Activated T-cell treated with anti-CD3 and anti-CD28 coated beads, Interleukin-2, amount 50 U/mL, for 24 hours (primary cell): ENCODE measurements at places on chromosomes 6 and 20.

GRCh38 chr6:118335325-118335816, 212.7 kb upstream of the PLN start:
- no peak for DNase-seq
- no peak overlapping the region for H3K27ac ChIP-seq
- H3K4me3 ChIP-seq, result no peak overlapping the region
- no peaks in the 10 kb centered on the region for H3K27me3 ChIP-seq
- H3K36me3 ChIP-seq, result no peaks in the 10 kb centered on the region

GRCh38 chr6:36368921-36369865, 18.3 kb downstream of the ETV7 start:
- H3K36me3 ChIP-seq, result no peaks in the 10 kb centered on the region
- DNase-seq, result no peak
- peaks cover 5% of the 10 kb centered on the region for H3K27me3 ChIP-seq
- no peak overlapping the region for H3K27ac ChIP-seq
- H3K4me3 ChIP-seq, result no peak overlapping the region

DNA sequence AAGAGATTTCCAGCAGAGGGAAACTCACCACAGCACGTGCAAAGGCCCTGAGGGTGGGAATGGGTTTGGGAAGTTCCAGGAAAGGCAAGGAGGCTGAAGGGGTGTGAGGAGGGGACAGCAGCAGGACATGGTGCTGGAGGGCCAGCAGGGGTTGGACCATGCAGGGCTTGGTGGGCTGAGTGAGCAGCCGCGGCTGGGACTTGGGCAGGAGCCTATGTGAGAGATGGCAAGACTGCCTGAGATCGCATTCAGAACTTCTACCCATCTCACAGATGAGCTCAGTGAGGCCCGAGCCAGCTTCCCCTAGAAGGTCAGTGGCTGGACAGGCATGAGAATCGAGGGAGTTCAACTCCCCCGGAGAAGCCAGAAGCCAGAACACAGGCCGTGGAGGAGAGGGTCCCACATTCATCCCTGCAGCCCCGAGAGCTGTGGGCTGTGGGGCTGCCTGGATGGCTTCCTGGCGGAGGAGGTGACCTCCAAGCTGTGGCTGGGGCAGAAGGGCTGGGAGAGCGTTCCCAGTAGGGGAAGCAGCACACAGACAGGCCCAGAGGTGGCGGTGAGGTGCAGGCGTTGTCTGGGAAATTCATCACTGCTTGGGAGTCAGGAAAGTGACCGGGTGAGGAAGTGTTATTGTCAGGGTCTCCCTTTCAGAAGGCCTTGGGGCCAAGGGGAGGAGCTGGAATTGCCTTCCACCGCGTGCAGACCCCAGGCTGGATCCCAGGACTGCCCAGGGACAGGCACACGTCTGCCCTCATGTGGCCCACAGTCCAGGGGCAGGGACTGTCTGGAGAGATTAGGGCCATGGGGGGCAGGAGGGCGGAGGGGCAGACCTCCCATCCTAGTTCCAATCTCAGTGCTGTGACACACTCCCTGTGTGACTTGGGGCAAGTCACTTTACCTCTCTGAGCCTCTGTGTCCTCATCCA, 103.8 kb downstream of the CEBPB start:
- DNase-seq, result no peak
- H3K4me1 ChIP-seq, result peaks cover 19% of the 10 kb centered on the region
- no peak overlapping the region for H3K4me3 ChIP-seq
- H3K27ac ChIP-seq, result no peak overlapping the region

DNA sequence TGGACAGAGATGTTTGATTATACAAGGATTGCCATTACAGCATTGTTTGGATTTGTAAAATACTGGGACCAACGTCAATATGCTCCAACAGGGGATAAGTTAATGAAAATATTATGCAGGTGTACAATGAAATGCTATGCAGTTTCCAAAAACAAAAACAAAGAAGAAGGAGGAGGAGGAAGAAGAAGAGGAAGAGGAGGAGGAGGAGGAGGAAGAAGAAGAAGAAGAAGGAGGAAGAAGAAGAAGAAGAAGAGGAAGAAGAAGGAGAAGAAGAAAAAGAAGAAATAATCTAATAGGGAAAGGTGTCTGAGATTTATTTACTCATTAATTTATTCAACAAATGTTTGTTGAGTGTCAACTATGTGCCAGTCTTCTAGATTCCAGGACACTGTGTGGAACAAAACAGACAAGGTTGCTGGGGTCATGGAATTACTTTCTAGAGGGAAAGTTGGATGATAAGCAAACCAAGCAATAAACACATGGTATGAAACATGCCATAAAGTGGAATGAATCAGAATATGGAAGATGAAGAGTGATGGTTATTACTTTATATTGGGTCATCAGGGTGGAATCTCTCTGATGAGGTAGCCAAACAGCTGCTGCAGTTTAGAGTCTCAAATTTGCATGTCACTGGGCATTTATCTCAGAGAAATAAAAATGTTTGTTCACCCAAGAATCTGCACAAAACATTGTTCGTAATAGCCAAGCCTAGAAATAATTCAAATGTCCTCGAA, 6.3 kb upstream of the TRIM27 start:
- DNase-seq, result no peak
- no peak overlapping the region for H3K4me3 ChIP-seq
- peaks cover 8% of the 10 kb centered on the region for H3K27me3 ChIP-seq
- no peaks in the 10 kb centered on the region for H3K36me3 ChIP-seq

DNA sequence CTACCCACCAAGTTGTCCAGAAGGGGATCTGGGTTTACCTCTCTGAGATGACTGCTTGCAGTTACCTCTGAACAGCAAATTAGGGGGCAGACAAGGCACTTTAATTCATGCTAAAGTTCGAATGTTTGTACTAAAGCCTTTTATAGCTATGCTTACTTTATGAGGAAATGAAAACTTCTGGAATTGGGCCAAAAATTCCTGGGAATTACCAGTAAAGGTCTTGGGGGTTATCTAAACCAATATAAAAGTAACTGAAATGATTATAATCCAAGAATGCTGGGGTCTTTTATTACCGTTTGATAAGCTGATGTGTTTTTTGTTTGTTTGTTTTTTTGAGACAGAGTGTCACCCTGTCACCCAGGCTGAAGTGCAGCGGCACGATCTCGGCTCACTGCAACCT, 7.9 kb upstream of the LZTS3 start:
- DNase-seq, result no peak
- no peaks in the 10 kb centered on the region for H3K36me3 ChIP-seq
- H3K27me3 ChIP-seq, result no peaks in the 10 kb centered on the region

GRCh38 chr6:102582569-102582968, 1189.1 kb downstream of the GRIK2 start:
- no peaks in the 10 kb centered on the region for H3K4me1 ChIP-seq
- no peaks in the 10 kb centered on the region for H3K36me3 ChIP-seq
- DNase-seq, result no peak
- H3K4me3 ChIP-seq, result no peak overlapping the region

DNA sequence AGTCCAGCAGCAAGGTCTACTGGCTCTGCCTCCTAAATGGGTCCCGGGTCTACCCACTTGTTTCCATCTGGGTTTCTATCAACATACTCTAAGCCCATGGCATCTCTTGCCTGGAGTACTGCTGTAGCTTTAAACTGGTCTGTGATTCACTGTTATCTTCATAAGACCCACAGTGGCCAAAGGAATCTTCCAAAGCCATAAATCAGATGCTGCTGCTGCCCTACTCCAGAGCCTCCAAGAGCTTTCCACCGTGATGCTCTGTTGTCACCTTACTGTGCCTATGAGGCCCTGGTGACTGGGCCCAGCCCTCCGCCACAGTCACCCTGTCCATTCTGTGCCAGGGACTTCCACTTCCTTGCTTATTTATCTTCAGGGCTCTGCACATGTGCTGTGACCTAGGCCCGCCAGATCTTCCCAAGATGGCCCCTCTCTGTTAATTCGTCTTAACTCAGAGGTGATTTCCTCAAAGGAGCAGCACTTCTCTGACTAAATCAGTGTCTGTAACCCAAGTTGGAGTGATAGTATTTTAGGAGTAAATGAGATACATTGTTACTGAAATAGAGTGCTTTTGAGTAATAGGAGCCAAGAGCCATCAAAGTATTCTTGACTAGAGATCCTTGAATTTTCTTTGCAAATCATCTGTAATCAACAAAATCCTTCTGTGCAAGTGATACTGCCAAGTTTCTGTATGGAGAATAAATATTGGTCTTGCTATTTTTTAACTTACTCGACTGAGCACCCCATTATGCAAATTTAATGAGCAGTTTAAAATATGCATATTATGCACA, 102.5 kb downstream of the PPP1R14C start:
- H3K36me3 ChIP-seq, result peaks cover 2% of the 10 kb centered on the region
- DNase-seq, result no peak
- no peak overlapping the region for H3K27ac ChIP-seq
- H3K4me3 ChIP-seq, result no peak overlapping the region
- H3K4me1 ChIP-seq, result peaks cover 21% of the 10 kb centered on the region

GRCh38 chr20:6886065-6886729, 118.7 kb downstream of the BMP2 start:
- H3K27ac ChIP-seq, result no peak overlapping the region
- no peaks in the 10 kb centered on the region for H3K4me1 ChIP-seq
- H3K4me3 ChIP-seq, result no peak overlapping the region
- DNase-seq, result no peak
- H3K36me3 ChIP-seq, result no peaks in the 10 kb centered on the region

DNA sequence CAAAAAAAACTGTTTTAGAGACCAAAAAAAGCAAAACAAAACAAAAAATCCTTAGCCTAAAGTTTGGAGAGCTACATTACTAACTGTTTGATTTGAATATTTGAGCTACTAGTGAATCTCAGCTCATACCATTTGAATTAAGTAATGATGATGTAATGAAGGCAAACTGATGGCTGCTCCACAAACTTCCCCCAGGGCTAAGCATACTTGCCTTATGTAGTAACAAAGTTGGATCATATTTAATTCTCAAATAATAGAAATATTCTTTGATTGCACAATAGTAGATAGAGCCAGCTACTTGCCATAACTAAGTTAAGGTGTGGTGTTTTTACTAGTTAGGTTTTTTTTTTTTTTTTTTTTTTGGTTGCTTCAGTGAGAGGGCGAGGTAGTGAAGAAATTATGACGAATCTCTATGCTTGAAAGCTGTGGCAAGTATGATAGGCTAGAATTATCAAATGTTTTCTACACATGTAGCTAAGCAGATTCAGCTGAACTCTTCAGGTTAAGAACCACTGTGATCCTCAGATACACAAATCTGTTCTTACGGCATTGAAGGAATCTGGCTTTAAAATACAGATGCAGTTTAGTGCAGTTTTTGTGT, 2.9 kb downstream of the RAB32 start:
- peaks cover 12% of the 10 kb centered on the region for H3K4me1 ChIP-seq
- H3K4me3 ChIP-seq, result no peak overlapping the region
- no peak for DNase-seq
- H3K27me3 ChIP-seq, result peaks cover 32% of the 10 kb centered on the region
- no peak overlapping the region for H3K27ac ChIP-seq

DNA sequence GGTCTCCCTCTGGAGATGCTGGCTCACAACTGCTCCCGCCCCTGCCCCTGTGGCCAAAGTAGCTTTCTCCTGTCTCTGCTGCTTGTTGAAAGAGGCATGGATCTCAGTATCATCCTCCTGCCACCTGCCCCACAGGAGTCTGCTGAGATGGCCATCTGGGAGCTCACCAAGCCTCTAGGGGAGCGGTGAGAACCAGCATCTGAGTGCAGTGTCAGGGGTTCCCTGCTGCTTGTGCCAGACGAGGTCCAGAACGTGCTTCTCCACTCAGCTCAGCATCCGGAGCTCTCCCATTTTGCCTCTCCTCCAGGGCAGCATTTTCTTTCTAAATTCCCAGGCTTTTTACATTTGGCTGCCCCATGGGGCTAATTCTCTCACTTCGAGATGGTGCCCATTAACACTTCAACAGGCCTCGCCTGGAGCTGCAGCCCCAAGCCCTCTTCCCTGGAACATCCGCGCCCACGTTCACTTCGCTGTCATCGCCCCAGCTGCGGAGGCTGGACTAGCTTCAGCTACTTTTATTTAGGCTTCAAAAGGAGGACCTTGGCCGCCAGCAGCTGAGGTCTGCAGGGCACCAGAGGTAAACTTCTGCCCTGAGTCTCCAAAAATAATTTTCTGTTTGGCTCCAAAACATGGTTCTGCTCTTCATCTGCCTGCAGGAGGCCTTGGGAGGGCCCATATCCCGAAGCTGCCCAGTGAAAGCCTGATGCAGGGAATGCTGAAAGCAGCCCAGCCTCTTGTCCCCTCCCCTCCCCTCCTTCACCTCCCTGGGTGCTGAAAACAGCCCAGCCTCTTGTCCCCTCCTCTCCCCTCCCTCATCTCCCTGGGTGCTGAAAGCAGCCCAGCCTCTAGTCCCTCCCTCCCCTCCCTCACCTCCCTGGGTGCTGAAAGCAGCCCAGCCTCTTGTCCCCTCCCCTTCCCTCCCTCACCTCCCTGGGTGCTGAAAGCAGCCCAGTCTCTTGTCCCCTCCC, 25.2 kb upstream of the MLN start:
- DNase-seq, result no peak
- H3K27me3 ChIP-seq, result peaks cover 4% of the 10 kb centered on the region
- H3K4me3 ChIP-seq, result no peak overlapping the region
- H3K4me1 ChIP-seq, result no peaks in the 10 kb centered on the region
- H3K36me3 ChIP-seq, result no peaks in the 10 kb centered on the region
